ELR (cell line): ENCODE measurements at places on chromosomes 11 and 22.

- no peak for DNase-seq
Measured at GRCh38 chr11:62752177-62752785, 1.7 kb downstream of the ZBTB3 start.

DNA sequence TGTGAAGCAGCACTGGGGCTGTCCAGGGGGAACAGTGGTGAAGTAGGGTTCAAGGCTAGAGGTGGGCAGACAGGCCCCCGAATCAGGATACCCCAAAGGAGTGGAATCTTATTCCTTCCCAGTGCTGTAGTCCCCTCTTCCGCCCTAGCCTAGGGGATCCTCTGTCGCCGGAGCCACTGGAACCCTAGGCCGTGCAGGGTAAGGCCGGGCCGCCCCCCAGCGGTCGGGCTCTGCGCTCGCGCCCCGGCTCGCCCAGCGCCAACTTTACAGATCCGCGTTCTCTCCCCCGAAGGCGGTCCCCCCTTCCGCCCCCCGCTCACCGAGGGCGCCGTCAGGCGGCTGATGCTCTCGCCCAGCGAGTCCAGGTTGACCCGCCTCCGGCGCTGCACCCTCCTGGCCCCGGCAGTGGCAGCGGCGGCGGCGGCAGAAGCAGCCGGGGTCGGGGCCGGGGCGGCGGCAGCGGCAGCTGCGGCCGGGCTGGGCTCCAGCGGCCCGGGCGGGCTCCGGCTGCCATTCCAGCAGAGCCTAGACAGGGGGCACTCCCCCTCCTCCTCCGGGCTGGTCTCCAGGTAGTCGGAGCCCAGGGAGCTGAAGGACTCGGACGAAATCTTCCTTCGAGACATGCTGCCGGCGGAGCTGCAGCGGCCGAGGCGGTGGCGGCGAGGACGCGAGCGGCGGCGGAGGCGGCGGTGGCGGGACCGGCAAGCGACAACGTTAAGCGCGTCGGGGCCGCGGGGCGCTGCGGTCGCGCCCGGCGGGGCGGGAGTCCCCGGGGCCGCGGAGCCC lies 650 bp downstream of the GUCY1A2 start:
- peak; percentile 42 for DNase-seq

DNA sequence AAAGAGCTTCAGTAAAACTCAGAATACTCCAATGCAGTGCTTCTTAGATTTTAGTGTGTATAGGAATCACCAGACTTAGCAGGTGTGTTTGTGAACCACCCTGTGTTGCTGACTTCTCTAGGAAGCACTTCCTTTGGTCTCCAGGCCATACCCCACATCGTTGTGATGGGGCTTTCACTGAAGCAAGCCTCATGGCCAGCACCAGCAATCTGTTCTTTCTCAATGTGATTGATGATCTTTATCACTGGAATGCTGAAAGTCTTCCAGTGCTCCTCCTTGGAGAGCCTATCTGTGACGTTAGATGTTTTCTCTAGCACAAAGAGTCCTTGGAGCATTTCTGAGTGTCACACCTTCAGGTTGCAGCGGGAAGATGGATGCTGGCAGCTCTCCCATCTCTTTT lies 280.5 kb downstream of the DDX10 start:
- no peak for DNase-seq

DNA sequence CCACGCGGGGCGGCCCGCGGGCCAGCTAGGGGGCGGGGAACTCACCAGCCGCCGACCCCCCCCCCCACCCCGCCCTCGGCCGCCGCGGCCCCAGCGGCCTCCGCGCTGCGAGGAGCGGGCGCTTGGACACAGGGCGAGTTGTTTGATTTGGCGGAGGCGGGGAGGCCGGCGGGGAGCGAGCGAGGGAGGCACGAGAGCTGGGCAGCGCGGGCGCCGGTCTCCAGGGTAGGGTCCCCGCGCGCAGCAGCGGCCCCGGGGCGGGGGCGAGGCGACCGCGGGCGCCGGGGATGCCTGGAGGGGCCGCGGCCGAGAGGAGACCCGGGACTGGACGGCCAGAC lies 64.4 kb downstream of the NAV2 start:
- DNase-seq: peak; percentile 25

DNA sequence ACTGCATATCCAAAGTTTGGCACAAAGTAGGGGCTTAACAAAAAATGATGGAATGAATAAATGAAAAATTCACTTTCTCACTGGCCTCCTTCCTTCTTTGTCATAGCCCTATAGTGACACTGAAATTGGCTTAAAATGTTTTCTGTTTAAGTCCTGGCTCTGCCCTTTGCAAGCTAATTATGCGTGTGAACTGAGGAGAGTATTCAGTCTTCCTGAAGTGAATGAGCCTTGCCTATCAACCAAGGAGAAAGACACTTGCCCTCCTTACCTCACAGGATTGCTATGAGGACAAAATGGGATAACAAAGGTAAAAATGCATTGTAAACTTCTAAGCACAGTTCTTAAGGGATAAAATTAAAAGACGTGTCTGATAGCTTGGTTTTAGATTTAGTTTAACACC lies 729.8 kb upstream of the ANO3 start:
- DNase-seq: no peak

- DNase-seq: no peak
Measured at GRCh38 chr11:33952805-33953204, 60.9 kb upstream of the LMO2 start.

- peak; percentile 17 for DNase-seq
Measured at GRCh38 chr22:22745225-22746060, 101.0 kb downstream of the GGTLC2 start.

GRCh38 chr11:29959488-29959887 lies 57.3 kb downstream of the KCNA4 start:
- DNase-seq: no peak

DNA sequence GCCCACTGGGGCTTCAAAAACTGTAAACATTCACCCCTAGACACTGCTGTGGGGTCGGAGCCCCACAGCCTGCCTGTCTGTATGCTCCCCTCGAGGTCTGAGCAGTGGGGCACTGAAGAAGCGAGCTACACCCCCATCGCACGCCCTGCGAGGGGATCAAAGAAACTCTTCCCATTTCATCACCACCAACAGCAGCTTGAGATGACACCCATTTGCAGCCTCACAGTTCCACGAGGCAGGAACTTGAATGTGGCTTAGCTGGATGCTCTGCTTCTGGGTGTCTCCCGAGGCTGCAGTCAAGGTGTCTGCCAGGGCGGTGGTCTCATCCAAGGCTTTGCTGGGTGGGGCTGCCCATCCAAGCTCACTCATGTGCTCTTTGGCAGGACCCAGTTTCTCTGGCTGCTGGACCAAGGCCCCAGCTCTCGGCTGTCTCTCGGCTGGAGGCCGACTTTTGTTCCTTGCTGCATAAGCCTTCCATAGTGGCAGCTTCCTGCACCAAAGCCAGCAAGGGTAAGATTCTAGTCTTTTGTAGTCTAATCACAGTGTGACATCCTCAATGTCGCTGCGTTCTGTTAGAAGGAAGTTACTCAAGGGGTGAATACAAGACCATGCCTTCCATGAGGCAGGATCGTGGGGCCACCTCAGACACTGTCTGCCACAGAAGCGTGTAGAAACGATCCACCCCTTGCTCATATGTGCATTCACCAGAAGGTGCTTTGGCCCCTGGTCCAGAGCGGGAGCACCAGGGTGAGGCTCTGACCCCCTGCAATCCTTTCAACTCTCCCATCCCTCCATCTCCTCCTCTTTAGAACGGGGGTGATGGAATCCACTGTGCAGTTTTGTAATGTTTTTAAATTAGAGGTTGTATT lies 46.2 kb upstream of the SEPTIN5 start:
- no peak for DNase-seq
